HuH-7 (cell line): ENCODE measurements at places on chromosomes 7 and 10.

- no peak for DNase-seq
Measured at GRCh38 chr10:520402-520787, 169.1 kb downstream of the DIP2C start.

GRCh38 chr7:107876916-107877315 is 14.1 kb upstream of the DLD start:
- DNase-seq: no peak

GRCh38 chr10:132467464-132468149 is 70.0 kb upstream of the INPP5A start:
- no peak for DNase-seq

GRCh38 chr7:105857009-105857952 is 19.1 kb downstream of the ATXN7L1 start:
- no peak for DNase-seq

- no peak for DNase-seq
Measured at GRCh38 chr7:7443806-7444350, 91.8 kb downstream of the COL28A1 start.
